ENCODE measurements at places on chromosomes 6 and 20.

GRCh38 chr6:32840604-32841246 is 2.2 kb upstream of the TAP2 start:
- DNase-seq: no peak

DNA sequence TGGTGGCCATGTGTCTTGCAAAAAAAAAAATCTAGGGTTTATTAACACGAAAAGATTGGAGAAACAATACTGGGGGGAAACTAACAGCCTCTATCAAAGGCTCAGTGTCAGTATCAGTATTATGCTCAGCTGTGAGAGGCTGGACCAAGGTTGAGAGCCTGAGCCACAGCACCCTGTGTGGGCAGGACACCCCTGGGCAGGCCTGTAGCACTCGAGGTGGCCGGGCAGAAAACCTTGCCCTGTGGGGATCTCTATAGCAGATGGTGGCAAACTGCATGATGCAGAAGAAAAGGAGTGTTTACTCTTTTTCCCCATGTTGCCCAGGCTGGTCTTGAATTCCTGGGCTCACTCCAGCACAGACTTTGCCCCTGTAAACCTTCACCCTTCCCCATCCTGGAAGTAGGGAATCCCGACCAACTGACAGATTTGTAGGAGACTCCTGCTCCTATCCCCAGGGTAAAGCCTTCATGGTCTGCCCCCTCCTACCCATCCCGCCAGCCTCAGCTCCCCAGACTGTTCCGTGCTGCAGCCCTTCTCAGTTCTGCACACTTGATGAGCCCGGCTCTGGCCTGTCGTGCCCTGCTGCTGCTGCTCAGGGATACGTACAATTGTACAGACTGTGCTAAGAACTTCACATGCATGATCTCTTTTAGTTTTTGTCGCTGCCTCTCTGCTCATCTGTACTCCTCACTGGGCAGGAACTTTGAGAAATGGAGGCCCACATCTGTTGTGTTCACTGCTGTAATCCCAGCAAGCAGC is 8.0 kb upstream of the KIFC1 start:
- no peak for DNase-seq

DNA sequence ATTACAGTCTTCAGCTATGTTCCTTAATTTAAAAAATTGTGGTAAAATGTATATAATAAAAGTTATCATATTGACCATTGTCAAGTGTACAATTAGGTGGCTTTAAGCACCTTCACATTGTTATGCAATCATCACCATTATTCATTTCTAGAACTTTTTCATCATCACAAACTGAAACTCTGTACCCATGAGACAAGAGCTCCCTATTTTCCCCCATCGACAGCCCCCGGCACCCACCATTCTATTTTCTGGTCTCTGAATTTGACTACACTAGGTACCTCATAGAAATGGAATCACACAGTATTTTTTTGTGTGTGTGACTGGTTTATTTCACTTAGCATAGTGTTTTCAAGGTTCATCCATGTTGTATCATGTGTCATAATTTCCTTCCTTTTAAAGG is 39.7 kb upstream of the FYN start:
- DNase-seq: no peak

DNA sequence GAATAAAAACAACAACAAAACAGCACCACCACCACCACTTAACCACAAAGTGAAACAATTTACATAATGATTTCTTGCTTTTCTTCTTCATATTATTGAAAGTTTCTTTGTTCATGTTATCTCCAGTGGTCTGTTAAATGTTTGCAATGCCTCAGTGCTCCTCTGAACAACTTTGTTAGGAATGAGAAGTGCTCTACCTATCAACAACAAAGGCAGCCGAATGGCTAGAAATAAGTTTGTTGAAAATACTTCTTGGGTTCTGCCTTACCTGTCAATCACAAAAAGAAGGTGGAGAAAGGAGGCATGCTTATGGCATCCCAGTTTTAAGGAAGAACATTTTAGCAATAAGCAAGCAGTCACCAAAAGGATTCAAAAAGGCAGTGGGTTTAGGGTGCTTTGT is 490.2 kb downstream of the PRKN start:
- no peak for DNase-seq

DNA sequence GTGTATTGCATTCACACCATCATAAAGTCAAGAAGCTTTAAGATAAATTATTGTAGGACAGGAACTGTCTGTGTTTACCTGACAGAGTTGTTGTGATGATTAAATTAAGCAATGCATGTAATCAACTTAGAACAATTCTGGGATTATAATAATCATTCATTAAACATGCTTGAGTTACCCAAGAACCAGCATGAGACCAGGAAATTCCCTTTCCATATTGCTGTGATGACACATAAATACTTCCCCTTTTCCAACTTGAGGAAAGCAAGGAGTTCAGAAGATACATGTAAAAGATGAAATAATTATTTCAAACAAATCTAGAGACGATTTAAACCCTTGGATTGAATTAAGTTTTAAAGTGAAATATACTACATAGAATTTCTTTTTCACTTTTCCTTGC is 404.4 kb downstream of the GJA1 start:
- no peak for DNase-seq

GRCh38 chr6:25427549-25427948 is 148.4 kb downstream of the CARMIL1 start:
- DNase-seq: no peak

GRCh38 chr20:5557123-5557522 is 193.1 kb upstream of the SHLD1 start:
- DNase-seq: peak; percentile 10

DNA sequence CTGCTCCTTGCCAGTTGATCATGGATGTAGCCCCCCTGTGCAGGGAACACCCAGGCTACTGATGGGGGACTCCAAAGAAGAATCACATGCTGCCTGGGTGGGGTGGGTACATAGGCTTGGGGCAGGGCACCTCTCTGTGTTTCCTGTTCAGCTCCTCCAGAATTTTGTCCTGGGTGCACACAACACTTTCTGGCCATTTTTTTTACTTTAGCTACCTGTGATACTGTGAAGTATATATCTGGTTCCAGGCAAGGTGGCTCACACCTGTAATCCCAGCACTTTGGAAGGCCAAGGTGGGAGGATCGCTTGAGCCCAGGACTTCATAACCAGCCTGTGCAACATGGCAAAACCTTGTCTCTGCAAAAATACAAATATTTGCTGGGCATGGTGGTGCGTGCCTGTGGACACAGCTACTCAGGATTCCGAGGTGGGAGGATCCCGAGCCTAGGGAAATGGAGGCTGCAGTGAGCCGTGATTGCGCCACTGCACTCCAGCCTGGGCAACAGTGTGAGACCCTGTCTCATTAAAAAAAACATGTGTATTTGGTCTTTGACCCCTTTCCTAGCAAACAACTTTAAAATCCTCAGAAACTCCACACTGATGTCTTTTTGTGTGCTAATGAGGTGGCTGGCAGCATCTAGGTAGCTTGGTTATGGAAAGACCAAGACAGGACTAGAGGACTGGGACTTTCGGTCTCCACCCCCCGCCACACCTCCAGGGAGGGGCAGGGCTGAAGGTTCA is 14.1 kb downstream of the SLC4A11 start:
- DNase-seq: no peak

DNA sequence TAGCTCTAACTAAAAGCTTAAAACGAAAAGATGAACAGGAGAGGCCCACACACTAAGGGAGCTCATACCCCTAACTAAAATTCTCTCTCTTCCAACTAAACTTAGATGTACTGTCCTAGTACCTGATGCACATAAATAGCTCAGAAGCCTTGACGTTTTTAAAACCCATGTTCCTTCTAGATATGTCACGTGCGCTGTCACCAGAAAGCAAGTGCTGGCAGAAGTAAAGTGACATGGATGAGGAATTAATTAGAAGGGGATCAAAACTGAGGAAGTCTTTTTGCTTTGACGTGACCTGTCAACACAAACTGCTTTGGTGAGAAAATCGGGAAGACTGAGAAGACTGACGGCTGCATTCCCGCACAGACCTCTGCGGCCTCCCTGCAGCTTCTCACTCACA is 142.5 kb downstream of the ZMYND8 start:
- no peak for DNase-seq

GRCh38 chr20:51091406-51092195 is 68.7 kb upstream of the KCNG1 start:
- DNase-seq: no peak

DNA sequence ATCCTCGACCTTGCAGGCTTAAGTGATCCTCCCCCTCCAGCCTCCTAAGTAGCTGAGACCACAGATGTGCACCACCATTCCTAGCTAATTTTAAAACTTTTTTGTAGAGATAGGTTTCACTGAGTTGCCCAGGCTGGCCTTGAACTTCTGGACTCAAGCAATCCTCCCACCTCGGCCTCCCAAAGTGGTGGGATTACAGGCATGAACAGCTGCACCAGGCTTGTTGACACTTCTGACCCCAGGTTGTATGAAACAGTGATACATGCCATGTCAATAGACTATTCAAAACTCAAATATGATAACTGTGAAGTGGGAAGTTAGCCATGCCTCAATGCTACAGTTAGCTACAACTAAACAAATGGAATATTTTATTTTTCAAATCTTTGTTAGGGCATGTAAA is 20.1 kb upstream of the SHLD1 start:
- no peak for DNase-seq

DNA sequence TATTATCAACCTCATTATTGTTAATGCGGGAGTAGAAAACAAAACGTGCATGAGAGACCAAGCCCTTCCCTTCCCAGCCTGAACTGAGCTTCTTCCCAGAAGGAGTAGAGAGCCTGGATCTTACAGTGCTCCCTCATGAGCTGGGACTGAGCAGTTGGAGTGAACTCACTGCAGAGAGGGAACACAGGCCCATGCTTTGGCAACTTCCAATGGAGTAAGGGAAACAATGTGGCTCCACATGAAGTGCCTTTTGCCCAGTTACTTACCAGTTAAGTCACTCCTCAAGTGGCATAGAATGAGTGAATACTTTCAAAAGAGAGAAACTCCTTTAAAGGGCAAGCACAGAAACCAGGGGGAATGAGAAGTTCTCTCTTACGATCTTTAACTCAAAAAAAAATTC is 12.4 kb downstream of the FHL5 start:
- no peak for DNase-seq

GRCh38 chr20:4225745-4226144 is 210.4 kb upstream of the RNF24 start:
- DNase-seq: peak; percentile 92

GRCh38 chr20:60299951-60300350 is 341.7 kb downstream of the CDH26 start:
- DNase-seq: no peak

DNA sequence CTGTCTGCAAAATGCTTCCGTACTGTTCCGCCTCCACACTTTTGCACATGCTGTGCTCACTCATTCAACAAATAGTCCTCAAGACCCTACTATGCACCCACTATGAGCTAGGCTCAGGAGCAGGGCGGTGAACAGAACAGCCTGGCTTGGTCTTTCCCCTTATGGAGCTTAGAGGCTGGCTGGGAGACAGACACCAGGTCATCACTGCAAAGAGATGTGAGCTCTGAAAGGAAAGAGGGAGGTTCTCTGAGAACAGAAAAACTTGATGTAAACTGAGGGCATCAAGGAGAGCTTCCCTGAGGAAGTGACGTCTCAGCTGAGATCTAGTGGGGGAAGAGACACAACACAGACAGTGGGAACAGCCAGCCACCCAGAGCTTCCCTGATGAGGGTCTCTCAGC is 31.0 kb upstream of the TGM2 start:
- no peak for DNase-seq

DNA sequence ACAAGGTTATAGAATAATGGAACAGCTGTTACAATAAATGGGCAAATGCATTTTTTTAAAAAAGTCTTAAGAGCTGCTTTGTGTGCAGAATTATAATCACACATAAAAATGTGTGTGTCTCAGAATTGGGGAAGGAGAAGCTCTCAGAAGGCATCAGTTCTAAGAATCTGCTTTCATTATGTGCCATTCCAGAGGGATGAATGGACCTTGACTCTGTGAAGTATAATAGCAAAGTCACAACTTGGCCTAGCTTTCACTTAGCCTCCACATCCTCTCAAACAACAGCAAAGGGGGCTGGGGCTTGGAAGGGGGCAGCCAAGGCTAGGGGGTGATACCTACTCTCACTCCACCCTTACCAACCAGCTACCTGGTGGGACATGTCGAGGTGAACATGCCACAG is 265.0 kb downstream of the CDC5L start:
- DNase-seq: no peak

DNA sequence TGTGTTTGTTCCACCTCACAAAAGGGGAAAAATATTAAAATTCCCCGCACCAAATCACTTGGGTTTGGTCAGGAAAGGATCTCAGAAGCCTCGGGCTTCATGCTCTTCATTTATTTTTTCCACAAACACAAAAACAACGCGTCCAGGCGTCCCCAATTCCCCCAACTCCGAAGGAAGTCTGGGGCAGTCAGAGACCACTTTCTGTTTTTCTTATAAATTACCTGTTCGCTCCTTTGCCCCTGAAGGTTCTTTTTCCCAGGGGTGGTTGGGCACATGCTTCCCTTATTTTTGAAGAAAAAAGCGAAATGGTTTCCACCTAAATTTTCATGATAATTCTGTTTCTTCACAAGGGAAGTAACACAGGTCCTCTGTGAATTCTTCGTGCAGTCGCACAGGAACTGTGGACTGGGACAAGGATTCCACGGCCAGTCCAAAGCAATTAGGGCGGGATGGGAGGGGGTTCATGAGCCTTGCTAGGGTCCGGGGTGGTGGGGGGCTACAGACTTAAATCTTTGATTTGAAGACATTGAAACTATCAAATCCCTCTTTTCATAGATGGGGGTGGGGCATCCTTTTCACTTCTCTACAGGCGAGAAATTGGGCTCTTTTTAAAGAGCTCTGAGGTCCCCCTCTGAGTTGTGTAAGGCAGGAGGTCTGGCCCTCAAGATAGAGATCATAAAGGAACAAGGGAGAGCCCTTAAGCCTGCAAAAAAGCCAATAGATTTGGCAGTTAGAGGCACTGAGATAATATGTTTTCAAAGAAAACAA is 30.5 kb upstream of the HFE start:
- DNase-seq: no peak

GRCh38 chr20:35630636-35631035 is 15.0 kb downstream of the SPAG4 start:
- DNase-seq: no peak

- DNase-seq: no peak
Measured at GRCh38 chr6:65123521-65123920, 583.5 kb downstream of the EYS start.

DNA sequence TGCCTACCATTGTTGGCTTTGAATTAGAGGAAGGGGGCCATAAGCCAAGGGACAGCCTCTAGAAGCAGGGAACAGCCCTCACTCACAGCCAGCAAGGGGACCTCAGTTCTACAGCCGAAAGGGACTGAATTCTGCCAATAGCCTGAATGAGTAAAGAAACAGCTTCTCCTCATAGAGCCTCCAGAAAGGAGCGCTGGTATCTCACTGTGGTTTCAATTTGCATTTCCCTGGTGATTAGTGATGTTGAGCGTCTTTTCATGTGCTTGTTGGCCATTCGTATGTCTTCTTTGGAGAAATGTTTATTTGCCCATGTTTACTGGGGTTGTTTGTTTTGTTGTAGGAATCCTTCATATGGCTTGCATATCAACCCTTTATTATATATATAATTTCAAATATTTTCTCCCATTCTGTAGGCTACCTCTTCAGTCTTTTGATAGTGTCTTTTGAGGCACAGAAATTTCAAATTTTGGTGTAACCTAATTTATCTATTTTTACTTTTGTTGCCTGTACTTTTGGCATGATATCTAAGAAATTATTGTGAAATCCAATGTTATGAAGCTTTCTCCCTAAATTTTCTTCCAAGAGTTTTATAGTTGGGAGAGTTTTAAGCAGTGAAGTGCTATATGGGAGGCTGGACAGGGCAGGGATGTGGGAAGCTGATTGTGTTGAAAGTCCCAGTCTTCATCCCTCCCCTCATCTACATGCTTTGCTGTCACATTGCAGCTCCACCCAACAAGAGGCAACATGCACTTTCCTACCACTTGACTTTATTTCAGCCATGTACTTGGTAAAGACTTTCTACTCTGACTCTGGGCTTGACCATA is 82.3 kb upstream of the SHLD1 start:
- DNase-seq: no peak

Measured in non-pigmented ciliary epithelial cell (primary cell).